ENCODE measurements at places on chromosomes 12 and 14.

- DNase-seq = no peak
Measured at GRCh38 chr12:59895166-59895775, 299.4 kb downstream of the SLC16A7 start.

DNA sequence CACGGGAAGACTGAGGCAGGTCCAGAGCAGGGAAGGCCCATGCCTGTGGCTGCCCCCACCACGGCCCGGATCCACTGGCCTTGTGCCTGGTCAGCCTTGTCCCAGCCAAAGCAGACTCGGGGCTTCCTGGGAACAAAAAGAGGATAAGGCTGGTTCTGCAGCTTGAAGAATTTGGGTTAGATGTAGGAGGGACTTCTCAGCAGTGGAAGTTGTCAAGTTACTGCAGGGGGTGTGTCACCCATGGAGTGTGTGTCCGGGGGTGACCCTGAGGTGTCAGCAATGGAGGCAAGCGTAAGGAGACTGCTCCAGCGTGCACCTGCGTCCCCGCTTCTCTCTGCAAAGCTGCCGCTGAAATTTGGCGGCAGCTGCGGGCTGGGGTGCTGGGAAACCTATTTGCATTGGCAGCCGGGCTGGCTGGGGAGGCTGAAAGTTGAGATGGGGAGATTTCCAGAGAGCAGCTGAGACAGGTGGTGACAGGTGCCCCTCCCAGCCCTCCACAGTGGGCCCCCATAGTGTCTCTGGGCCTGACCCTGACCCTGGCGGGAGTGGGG lies 12.5 kb upstream of the TNFAIP2 start:
- DNase-seq = peak; percentile 76

GRCh38 chr14:105388110-105388951 lies 10.0 kb upstream of the TEX22 start:
- DNase-seq = no peak

- no peak for DNase-seq
Measured at GRCh38 chr12:118560733-118561132, 184.4 kb downstream of the SUDS3 start.

DNA sequence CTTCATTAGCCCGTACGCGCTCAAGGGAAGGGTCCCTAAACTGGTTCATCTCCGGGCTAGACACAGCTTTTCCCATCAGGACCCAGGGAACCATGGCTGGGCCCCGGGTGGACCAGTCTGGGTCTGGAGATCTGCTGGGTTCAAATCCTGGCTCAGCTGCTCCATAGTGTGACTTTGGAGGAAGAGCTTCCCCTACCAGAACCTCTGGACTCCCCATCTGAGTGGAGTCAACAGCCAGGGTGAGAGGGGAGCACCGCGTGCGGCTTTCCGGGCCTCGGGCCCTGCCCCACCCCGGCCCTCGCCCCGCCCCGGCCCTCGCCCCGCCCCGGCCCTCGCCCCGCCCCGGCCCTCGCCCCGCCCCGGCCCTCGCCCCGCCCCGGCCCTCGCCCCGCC lies 41.2 kb downstream of the BEGAIN start:
- DNase-seq = no peak

GRCh38 chr12:11920231-11920630 lies 150.5 kb upstream of the BCL2L14 start:
- DNase-seq = no peak

GRCh38 chr14:101851736-101852405 lies 90.4 kb downstream of the PPP2R5C start:
- no peak for DNase-seq

DNA sequence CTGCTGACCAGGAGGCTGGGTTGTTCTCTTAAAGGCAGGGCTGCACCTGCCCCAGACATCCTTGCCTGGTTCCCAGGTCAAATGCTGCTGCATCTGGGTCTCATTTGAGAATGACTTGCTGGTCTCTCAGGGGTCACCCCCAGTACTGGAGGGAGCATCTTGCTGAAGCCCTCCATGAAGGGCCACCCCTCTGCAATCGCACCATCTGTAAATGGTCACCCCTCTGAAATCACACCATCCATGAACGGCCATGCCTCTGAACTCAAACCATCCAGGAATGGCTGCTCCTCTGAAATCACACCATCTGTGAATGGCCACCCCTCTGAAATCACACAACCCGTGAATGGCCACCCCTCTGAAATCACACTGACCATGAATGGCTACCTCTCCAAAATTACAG lies 7.3 kb upstream of the SERPINA6 start:
- no peak for DNase-seq

DNA sequence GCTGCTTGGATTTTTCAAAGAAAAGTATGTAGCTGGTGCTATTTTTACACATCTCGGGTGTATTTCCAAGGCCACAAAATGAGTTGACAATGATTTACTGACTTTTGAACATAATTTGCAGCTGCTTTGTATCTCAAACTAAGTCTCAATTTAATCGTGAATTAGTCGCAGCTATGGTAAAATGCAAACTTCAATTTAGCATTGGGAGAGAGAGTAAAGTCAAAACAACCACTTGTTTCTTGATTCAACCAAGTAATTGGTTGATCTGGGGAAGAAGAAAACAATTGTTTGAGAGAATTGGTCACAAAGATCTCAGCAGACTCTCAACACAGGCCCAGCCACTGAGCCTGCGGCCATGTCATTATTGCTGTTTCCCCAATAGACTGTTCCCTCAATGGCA lies 75.0 kb upstream of the DYRK2 start:
- no peak for DNase-seq

DNA sequence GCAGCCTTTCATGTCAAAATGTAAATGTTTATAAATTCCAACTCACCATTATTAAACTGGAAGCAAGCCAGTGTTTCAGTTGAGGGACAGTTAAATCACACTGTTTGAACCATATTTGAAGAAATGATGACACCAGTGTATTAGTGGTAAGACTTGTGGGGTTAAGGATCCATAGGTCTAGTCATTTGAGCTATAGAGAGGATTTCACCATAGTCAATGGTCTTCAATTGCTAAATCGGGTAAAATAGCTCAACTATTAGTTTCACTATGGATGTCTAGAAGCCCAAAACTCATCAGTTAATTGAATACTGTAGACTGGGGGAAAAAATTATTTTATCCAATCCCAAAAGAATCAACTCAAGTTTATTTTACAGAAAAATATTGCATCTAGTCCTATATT lies 659.1 kb downstream of the NRXN3 start:
- DNase-seq = no peak

- DNase-seq = no peak
Measured at GRCh38 chr12:79329933-79330332, 360.8 kb downstream of the PAWR start.

- DNase-seq = no peak
Measured at GRCh38 chr14:37544407-37544806, 50.6 kb downstream of the FOXA1 start.

DNA sequence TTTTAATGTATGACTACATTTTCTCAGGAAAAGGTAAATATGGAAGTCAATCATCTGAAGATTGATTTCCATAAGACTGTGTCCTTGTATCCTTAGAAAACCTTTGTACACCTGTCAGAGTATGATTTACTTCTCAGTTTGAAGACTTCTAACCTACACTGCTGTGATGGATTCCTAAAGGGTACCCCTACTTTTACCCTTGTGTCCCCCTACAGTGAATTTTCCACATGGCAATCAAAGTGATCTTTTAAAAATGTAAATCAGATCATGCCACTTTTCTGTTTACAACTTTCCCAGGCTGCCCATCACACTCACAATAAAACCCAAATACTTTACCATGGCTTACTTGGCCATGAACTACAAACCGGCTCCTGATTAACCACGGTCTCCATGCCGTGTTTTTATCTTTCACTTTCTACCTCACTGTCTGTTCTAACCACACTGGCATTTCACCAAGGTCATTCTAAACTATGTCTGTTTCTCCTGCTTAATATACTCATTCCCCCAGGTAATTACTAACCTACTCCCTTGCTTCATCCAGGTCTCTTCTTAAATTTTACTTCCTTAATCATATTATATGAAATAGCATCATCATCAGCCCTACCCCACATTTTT lies 8.1 kb downstream of the DNAI7 start:
- DNase-seq = no peak

- DNase-seq = no peak
Measured at GRCh38 chr14:99602054-99602787, 1.8 kb downstream of the CCDC85C start.

DNA sequence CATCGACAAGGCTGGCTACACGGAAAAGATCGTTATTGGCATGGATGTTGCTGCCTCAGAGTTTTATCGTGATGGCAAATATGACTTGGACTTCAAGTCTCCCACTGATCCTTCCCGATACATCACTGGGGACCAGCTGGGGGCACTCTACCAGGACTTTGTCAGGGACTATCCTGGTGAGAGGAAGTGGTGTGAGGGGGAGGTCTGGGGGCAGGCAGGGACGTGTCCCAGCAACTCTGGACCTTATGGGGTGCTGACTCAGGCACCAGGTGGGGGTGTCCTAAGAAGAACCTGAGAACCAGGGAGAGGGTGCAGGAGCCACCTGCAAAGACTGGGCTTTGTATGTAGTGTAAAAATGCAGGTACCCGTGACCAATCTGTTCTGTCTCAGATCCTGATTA lies 5.2 kb downstream of the ENO2 start:
- DNase-seq = no peak

- DNase-seq = no peak
Measured at GRCh38 chr14:67514650-67515385, 18.3 kb upstream of the PLEKHH1 start.

DNA sequence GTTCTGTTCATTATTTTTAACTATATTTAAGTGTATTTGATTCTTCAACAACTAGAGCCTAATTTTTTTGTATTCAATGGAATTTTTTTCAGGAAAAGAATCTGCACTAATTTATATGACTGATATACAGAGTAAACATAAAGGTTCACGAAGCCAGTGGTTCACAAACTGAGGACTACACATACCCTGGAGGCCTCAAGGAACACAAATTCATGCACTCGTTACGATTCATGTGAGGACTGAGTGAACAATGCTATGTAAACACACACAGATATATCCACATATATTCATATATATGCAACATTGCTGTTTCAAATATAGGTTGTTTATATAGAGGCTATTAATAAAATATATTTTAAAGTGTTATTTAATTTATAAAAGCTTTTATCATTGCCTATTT lies 137.8 kb downstream of the PHLDA1 start:
- DNase-seq = no peak

DNA sequence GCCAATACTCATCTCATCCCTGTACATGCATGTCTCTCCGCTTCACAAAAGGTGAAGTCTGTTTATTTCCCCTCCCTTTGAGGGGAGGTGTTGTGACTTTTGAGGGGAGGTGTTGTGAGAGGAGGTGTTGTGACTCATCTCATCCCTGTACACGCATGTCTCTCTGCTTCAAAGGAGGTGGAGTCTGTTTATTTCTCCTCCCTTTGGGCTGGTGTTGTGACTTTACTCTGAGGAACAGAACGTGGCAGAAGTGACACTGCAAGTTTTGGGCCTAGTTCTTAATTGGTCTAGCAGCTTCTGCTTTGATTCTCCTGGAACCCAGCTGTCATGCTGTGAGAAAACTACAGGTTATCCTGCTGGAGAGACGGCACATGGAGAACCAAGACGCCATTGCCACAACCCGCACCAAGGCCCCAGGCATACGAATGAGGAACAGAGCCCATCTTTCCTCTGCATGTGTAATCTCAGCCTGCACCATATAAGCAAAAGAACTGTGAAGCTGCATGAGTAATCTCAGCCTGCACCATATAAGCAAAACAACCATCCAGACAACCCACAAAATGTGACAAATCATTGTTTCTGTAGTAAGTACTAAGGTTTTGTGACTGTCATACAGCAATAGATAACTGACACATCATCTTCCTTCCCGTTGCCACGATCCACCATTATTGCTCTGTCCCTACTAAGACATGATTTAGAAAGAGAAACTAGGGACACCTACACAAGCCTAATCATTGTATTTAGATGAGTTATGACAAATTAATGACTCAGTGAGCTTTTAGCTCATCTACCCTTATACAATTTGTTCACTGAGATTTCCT lies 30.0 kb downstream of the GALNT4 start:
- no peak for DNase-seq

DNA sequence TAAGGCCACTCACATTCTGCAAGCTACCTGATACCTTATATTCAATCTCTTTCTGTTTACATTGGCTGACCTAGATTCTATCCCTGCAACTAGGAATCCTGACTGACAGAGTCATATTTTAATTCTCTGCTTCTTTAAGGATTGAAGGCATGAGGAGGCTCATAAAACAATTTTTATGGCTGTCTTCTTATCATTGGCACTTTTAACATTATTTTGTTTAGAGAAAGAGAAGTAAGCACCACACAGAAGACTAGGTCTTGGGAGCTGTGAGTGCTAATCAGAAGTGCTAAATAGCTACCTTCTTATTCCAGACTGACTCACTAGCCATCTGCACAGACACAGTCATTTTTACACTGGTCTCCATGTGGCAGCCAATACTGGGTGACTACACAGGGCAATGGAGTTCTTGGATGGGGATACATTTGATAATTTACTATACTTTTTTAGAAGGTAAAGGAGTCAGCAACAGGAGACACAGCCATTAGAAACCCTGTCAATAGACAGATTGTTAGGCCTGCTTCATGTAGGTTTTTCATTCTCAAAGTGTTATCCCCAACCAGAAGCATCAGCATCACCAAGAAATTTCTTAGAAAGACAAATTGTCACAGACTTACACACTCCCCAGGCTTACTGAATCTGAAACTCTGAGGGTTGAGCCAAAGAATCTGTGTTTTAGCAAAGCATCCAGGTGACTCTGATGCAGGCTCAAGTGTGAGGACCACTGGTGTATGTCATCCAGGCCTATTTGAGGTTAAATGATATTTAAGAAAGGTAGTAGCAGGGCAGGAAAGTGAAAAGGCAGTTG lies 214.1 kb downstream of the DUSP6 start:
- DNase-seq = no peak

DNA sequence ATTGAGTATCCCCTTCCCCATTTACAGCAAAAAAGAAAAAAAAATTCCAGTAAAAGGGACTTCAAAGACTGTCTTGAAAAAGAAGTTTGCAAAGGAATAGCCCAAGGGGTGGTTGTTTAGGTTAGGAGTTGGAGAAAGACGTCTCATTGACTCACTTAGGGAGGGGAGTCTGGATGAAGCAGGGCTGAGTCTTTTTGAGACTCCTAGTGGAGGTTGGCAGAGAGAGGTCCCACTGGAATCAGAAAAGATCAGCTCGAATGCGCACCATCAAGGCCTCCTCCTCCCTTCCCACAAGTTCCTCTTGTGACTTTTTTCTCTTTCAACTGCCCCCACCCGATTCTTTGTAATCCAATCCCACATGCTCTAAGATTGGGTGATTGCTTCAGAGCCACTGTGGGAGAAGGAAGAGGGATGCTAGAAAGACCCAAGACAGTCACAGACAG lies 1.9 kb downstream of the ARHGEF40 start:
- no peak for DNase-seq

- DNase-seq = no peak
Measured at GRCh38 chr12:106331599-106331998, 25.9 kb upstream of the POLR3B start.

GRCh38 chr14:66701813-66702212 lies 193.9 kb downstream of the GPHN start:
- DNase-seq = no peak

- DNase-seq = no peak
Measured at GRCh38 chr14:22422238-22422637, 166.8 kb downstream of the DAD1 start.

DNA sequence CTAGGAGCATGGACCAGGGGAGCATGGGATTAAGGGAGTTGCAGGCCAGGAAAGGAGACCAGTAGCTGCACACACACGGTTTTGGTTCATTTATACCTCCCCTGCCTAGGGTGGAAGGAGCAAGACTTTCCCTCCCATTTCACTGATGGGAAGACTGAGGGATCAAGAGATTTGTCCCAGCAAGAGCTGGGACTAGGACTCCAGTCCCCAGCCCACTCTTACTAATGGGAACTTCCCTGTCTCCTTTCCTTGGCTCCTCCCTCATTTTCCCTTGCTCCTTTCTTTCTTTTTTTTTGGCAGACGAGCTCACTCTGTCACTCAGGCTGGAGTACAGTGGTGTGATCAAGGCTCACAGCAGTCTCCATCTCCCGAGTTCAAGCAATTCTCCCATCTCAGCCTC lies 13.0 kb downstream of the SCNN1A start:
- no peak for DNase-seq

All from NCI-H2107 (cell line).